Activated CD8-positive, alpha-beta memory T cell treated with anti-CD3 and anti-CD28 coated beads for 48 hours (primary cell): ENCODE measurements at places on chromosomes 2 and 18.
A peak's percentile ranks its signal among the peaks of the same experiment; 100 is the strongest.

GRCh38 chr2:236105955-236106607 lies 62.1 kb downstream of the GBX2 start:
- no peak for DNase-seq

- peak; percentile 13 for DNase-seq
These were observed 15.4 kb downstream of the IL1B start for GRCh38 chr2:112821142-112821541.

DNA sequence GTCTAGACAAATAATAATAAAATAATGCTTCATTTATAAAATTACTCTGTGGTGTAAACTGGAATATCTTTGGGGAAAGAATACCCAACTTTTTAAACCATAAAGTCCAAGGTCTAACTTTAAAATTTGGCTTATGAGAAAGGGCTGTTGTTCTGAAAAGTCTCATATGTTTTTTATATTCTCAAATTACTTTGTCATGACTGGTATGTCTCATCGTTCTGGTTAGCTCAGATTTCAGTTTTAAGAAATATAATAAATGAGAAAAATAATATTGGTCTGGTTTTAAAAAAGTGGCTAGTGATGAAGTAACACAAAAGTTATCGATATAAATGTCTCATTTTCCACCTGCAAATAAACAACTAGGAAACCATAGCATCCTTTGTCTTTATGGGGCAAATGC lies 1658.1 kb downstream of the LRP1B start:
- no peak for DNase-seq

DNA sequence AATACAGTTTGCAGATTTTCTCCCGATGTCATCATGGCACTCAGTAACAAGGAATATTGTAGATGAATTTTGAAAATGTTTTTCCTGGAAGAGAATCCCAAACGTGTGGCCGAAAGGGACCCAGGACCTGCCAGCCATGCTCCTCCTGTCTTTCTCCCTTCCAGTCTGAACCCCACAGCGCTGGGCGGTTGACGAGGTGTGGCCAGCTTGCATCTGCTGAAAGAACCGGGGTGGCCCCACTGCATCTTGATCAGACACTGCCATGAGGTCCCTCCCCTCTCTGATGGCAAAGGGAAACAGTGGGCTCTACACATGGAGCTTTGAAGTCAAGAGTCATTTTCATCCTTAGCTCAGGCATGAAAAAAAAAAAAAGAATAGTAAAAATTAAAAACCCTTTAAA lies 240.3 kb downstream of the AGAP1 start:
- no peak for DNase-seq

DNA sequence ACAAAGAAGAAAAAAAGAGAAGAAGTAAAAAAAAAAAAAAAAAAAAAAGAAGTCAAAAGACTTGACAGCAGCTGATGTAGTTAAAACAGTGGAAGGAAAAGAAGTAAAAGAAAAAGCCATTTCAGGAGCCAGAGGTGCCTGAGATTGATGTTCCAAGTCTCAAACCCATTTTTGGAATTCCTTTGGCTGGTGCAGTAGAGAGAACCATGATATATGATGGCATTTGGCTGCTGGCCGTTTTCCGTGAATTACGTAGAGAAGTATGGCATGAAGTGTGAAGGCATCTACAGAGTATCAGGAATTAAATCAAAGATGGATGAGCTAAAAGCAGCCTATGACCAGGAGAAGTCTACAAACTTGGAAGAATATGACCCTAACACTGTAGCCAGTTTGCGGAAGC lies 7.6 kb upstream of the CHST10 start:
- DNase-seq, result no peak

GRCh38 chr2:8848328-8849100 lies 11.1 kb upstream of the KIDINS220 start:
- DNase-seq, result no peak

- no peak for DNase-seq
These were observed 1420.6 kb upstream of the NXPH2 start for GRCh38 chr2:140200764-140201163.

DNA sequence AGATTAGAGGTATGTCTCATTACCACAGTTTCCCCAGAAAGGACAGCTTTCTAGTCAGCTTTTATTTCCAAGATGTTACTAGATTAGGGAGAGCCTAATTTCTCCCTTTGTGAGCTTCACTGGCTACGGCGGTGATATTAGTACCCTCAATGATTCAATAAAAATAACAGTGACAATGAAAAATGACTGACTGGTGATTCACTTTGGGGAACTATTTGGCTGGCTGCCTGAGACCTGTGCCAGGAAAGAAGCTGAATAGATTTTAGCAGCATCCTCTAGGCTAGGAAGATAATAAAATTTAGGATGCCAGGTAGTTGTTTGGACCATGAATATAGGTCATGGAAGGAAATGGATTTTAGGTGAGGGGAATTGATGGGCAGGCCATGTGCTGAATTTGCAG lies 178.7 kb downstream of the FMNL2 start:
- no peak for DNase-seq

DNA sequence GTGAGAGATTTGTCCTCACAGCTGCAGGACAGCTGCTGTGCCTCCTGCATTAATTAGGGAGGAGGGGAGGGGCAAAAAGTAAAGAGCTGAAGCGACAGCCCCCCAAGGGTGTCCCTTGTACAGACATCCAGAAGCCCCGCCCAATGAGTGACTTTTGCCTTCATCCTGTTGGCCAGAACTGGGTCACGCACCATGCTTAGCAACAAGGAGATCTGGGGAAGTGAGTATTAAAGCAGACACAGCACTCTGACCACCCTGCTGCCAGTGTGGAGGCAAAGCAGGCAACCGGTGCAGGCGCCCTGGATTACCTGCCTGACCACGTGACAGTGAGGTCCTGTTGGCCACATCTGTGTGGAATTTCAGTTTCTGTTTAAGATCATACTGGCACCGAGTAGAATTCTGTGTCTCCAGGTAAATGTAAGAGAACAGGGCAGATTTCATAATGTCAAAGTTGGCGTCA lies 21.5 kb upstream of the BIN1 start:
- no peak for DNase-seq

DNA sequence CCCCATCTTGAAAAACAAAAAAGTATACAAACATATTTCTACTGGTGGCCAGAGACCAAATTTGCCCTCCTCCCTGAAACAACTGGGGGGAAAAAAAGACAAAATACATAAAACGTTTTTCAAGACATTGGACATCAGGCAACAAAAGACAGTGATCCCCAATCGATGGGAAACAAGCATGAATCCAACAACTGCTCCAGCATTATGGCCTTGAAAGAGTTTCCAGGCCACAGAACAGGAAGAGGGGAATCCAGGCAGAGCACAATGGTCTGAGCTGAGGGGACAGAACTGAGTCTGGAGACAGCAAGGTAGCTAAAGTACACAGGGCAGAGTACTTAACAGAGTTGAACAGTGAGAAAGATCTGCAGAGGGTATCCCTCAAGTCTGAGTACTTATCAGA lies 4.4 kb downstream of the CCDC88A start:
- DNase-seq, result no peak

DNA sequence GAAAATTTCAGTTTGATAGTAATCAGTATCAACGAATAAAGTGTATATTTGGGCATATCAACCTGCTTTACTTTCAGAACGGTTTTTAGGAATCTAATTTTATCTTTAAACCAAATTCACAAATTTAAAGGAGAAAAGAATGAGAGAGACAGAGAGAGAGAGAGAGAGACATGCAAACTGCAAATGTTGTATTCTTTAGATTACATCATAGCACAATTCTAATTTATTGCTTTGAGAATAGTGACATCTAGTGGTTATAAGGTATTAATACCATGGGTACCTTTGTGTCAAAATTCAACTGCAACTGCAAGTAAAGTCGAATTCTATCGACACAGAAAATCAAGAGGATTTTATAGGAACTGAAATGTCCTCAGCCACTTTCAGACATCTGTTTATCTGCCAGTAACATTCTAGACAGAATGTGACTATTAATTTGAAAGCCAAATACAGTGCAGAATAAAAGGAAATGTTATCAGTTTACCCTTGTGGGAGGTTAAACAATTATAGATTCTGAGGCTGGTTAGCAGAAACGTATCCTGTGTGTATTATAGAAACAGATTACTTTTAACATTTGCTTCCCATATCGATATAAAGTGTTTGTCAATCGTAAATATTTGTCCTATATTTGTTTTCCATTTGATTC lies 529.8 kb upstream of the VRK2 start:
- no peak for DNase-seq

DNA sequence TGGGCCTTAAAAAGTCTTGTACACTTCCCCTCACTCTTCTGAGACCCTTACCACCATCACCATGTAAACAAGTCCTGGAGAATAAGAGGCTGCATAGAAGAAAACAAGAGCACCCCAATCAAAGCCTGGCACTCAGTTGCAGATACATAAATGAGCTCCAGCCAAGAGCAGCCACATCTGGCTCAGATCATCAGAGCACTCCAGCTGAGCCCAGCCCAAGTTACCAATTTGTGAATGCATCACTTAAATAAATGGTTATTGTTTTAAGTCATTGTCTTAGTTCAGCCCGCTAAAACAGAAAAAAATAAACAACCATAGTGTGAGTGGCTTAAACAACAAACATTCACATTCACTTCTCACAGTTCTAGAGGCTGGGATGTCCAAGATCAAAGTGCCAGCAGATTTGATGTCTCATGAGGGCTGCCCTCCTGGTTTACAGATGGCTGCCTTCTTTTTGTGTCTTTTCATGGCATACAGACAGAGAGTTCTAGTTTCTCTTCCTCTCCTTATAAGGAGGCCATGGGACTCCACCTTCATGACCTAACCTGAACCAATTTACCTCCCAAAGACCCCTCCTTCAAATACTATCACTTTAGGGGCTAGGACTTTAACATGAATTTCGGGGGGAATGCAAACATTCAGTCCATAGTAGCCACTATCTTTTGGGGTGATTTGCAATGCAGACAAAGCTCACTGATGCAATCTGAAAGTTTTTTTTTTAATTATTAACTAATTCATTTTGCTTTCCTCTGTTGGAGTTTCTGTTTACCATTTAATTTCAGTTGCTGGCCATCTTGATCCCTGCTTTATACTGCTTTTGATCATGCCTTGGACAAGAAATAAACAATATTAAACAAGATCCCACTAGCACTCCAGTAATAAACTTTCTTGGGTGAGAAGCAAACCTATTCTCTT lies 187.5 kb upstream of the ACVR2A start:
- no peak for DNase-seq

- no peak for DNase-seq
These were observed 108.8 kb downstream of the FARSB start for GRCh38 chr2:222547083-222547482.

- no peak for DNase-seq
These were observed 81.8 kb downstream of the C1QL2 start for GRCh38 chr2:119076713-119077112.

- DNase-seq, result no peak
These were observed 126.8 kb upstream of the ST6GAL2 start for GRCh38 chr2:107012714-107013306.

- DNase-seq, result no peak
These were observed 14.3 kb downstream of the C2orf76 start for GRCh38 chr2:119352357-119352756.

- DNase-seq, result no peak
These were observed 140.9 kb downstream of the MCFD2 start for GRCh38 chr2:46774499-46775228.

GRCh38 chr2:22867973-22868372 lies 517.0 kb upstream of the KLHL29 start:
- DNase-seq, result no peak

DNA sequence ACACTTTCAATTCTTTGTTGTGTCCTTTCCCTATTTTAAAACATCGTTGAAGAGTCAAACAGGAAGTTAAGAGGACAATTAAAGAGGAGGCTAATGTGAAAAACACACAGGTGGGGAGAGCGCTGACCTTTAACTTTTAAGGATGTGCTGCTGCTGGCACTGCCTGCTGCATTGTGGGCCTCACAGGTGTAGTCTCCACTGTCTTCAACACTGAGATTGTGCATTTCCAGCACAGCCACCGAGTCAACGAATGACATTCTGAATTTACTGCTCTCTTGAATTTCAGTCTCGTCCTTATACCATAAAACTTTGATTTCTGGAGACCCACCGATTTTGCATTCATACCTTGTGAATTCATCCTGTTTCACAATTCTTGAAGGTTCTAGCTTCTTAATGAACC lies 91.9 kb downstream of the TTN start:
- DNase-seq, result no peak

DNA sequence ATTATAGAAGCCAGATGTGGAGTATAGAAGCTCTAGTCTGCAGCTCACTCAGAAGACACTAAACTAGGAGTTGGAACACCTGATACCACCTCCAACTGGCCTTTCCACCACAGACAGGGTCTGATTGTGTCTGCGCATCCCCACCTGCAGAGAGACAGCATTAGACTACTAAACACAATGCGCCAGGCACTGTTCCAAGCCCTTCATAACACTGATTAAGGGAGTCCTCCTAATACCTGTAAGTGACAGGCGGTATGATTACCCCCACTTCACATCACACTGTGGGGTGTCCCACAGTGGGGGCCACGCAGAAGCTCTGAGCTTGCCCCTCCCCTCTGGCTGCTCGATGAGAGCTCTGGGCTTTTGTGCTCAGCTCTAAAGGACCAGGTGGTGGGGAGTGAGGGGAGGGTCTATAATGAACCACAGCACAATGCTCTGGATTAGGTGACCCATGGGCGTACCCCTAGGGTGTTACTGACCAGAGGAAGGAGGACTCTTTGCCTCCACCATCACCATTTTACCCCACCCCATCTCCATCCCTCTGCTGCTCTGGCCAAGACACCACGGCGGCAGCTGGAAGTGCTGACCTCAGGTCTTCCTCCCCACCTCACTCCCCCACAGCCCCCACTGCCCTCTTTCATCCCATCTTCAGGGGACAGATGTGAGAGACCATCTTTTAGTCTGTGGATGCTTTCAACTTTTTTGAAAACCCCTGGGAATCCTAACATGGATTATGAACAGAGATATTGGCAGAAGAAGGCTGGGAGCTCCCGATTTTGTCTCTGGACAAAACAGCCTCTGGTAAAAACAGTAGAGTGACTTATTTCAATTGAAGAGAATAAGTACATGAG lies 145.1 kb downstream of the GFPT1 start:
- no peak for DNase-seq

DNA sequence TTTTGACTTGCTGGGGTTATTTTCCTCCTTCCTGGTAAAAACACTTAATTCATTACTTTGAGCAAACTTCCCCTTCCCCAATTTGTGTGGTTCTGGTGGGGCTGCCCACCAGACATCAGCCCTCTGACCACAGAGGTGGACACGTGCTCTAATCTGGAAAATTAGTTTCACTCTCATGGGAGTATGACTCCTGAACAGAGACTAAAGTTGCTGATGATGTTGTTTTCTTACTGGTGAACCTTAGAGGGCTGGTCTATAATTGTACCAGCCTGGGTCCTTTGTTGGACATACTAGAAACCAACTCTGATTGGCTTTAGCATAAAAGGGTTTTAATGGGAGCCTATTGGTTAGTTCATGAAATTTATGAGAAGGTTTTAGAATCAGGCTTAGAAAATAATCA lies 54.1 kb upstream of the ACYP2 start:
- no peak for DNase-seq

GRCh38 chr2:20148426-20148922 lies 76.5 kb downstream of the SDC1 start:
- no peak for DNase-seq
